HEK293T (cell line): ENCODE measurements at places on chromosomes 1 and 21.
A peak's percentile ranks its signal among the peaks of the same experiment; 100 is the strongest.

GRCh38 chr1:156689953-156690674, 12.9 kb upstream of the NES start:
- no peak for DNase-seq

- DNase-seq = no peak
Measured at GRCh38 chr1:217521317-217521716, 109.6 kb downstream of the GPATCH2 start.

GRCh38 chr1:221743416-221744208, 1.7 kb upstream of the DUSP10 start:
- DNase-seq = no peak

DNA sequence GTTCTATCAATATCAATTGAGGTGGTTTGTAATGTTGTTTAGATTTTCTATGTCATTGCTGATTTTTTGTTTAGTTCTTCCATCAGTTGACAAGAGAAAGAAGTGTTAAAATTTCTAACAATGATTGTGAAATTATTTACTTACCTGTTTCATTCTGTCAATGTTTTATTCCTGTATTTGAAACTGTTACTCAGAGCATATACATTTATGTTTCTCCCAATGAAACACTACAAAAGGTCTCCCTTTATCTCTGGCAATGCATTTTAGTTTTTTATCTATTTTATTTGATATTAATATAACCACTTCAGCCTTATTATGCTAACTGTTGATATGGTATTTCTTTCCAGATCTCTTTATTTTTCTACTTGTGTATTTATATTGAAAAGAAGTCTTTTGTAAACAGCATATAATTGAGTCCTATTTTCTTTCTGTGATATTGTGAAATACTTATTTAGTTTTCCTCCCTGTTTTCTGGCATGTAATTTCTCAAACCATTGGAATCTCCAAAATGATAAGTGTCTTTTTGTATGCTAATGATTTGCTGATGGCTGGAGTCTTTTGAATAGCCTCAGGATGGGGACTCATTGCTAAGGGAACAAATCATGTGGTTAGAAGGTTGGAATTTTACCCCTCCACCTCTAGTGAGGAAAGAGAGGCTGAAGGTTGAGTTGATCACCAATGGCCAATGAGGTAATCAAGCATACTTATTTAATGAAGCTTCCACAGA, 122.0 kb downstream of the ADSS2 start:
- no peak for DNase-seq

- DNase-seq = no peak
Measured at GRCh38 chr1:108595507-108595906, 35.6 kb downstream of the EEIG2 start.

- no peak for DNase-seq
Measured at GRCh38 chr21:45361033-45361997, 43.6 kb upstream of the COL18A1 start.

GRCh38 chr1:55993646-55994318, 585.6 kb downstream of the PLPP3 start:
- no peak for DNase-seq

DNA sequence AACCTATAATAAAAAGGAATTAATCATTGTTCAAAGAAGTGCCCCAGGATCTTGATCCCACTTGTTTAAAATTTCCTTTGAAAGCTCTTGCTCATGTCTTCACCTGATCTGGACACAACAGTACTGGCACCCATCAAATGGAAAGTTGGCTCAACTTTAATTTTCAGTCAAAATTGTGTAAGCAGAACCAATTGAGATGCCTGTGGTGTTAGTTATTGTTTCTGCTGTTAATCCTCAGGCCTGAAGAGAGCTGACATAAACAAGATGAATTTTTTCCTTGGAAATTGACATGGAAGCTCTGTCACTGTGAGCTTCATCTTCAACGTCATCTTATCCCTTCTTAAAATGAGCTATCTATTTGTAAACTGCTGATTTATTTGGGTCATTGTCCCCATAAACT, 88.3 kb upstream of the TNFSF4 start:
- DNase-seq = no peak

GRCh38 chr1:191368891-191369654, 789.2 kb upstream of the RGS18 start:
- no peak for DNase-seq

DNA sequence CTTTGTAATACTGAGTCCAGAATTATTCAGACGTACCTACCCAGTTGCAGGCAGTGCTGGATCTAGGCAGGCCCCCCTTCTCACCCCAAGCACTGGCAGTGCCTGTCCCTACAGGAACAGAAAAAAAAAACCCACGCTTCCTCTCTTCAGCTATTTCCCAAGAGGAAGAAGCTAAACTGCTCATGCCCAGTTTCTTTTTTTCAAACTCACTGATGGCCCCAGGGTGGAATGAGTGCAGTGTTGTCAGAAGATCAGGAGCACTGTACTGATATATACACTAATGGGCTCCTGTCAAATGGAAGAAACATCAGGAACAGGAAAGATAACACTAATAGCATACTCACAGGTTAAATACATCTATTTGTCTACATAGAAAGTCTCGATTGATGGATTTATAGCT, 28.2 kb upstream of the DOCK7 start:
- no peak for DNase-seq

GRCh38 chr1:62809788-62810187, 25.9 kb downstream of the ATG4C start:
- no peak for DNase-seq

DNA sequence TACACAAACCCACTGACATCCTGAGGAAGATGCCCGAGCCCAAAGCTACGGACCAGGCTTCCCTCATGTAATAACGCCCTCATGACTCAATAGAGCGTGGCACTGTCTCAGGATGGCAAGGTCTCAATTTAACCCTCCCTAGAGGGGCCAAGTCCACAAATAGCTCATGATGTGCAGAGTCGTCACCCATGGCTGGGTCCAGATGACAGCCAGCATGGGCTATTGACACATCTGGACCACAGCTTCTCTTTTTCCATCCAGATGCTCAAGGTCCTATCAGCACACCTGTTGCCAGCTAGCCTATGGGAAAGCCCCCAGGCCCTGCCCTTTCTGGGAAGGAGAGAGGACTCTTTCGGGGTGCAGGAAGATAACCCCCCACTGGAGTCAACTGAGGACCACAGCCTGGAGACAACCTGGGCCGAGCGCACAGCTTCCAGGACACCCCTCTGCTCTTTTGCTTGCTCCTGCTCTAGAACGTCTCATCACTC, 2.8 kb downstream of the LAPTM5 start:
- no peak for DNase-seq

DNA sequence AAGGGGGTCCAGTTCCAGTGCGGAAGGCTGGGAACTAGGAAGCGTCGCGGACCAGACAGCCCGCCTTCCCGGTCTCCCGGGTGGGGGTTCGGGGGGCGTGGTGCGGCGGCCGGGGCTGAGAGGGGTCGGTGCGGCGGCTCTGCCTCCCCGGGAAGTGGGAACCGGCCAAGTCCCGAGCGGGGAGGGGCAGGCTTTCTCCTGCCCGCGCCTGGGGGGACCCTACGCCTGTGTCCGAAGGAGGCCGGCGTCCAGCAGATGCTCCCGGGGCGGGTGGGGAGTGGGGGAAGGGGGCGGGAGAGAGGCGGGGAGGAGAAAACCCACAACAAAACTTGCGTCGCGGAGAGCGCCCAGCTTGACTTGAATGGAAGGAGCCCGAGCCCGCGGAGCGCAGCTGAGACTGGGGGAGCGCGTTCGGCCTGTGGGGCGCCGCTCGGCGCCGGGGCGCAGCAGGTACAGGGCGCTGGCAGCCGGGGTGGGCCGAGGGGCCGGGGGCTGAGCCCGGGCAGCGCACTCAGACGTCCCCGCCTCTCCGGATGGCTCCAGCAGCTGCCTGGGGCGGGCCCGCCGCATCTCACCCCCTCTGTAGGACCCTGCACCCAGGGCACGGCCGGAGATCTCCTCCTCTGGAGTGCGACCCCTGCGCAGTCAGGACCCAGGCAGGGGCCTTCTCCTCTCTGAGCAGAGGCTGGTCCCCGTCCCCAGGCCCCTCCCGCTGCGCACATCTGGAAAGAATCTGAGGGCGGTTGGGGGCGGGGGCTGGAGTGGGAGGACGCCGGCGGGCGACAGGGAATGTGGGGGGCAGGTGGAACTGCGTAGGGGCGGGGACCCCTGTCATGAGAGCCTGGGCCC, at the start of gene PODN:
Gene PODN, plus strand, starts transcription at position 355 of the 849 bp plus-strand sequence. CDS start 7,643 bp downstream, outside the sequence.
- no peak for DNase-seq

GRCh38 chr1:223726380-223727001, 14.2 kb downstream of the CAPN2 start:
- no peak for DNase-seq

GRCh38 chr1:17686258-17686657, 68.9 kb upstream of the ACTL8 start:
- DNase-seq = no peak

DNA sequence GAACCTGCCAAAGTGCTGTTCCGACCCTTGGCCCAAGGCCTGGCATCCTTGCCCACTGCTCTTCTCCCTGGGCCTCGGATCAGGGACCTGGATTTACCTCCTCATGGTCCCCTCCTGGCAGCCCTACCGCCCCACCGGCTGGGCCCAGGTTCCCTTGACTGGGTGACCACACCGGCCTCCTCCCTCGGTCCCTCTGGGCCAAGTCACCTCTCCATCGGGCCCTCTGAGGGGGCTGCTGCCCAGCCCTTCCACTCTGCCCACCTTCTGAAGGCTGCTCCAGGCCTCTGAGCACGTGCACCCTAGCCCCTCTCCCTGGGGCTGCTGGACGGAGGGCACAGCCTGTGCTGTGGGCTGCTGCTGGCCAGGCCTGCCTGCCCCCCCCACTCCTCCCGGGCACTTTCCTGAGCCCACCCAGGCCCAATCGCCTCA, 9.3 kb upstream of the MMEL1 start:
- no peak for DNase-seq

DNA sequence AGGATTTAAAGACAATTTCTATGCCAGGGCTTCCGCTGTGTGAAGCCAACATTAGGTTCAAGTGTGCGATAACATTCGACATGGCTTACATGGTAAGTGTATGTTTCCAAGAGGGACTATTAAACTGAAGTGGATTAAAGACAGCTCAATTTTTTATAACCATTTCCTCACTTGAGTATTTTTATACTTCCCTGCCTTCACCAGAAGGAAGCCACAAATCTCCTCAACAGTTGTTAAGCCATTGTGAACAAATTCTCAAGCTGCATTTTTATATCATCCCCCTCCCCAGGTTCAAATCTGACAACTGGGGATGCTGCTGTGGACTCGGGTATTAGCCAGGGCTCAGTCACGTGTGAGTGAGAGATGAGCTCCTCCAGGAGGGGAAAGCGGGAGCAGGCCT, 116.3 kb downstream of the RHOU start:
- no peak for DNase-seq

GRCh38 chr1:8976896-8977450, 31.3 kb downstream of the CA6 start:
- no peak for DNase-seq

DNA sequence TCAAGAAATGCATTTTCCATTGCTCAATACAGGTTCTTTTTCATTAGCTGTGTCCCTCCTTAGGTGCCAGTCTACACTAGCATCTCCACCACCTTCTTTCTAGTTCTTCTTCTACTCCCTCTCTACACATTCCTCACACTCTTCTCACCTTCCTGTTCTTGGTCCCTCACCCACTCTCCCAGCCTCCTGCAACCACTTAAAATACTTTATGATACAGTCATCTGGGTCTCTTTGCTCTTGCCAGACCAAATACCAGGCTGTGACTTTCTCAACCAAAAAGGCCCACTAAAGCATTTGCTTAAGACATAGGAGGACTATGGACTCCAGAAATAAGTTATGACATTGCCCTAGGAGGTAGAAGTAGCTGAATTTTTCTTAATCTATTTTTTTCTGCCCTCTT, 35.1 kb downstream of the PIGM start:
- no peak for DNase-seq

- DNase-seq = no peak
Measured at GRCh38 chr1:115854005-115854404, 13.1 kb upstream of the NHLH2 start.

DNA sequence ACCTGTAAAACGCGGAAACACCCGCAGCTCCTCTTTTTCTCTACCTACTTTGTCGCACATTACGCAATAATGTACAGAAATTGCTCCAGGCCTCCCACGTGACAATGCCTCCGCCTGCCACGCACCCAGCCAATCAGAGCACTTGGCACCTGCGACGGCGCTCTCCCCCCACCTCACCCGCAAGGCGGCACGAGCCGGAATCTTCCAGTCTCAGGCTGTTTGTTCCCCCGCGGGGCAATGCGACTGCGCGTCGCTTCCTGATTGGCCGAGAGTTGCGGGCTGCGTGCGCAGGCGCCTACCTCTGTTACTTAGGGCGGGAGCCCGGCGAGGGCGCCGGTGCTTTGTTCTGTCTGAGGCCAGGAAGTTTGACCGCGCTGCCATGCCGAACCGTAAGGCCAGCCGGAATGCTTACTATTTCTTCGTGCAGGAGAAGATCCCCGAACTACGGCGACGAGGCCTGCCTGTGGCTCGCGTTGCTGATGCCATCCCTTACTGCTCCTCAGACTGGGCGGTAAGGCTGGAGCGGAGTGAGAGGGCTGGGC, at the start of gene MAEL:
Gene MAEL, plus strand, starts transcription at position 307 of the 542 bp plus-strand sequence. Its CDS starts 73 bp downstream, at position 380.
- DNase-seq = no peak

- DNase-seq = peak; percentile 39
Measured at GRCh38 chr1:14571810-14572767, 26.4 kb upstream of the KAZN start.

DNA sequence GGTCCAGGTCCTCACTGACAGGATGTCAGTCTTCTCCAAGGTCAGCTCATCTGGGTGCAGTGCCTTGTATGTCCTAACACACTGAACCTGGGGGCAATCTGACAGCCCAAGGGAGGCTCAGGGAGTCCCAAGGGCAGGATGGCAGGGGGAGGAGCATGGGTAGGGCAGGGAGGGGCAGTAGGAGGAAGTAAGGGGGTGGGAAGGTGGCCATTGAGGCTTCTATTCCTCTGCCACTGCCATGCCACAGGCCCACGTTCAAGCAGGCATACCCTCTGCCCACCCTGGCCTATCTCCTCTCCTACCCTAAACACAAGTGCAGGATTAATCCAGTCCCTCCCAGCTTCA, 13.3 kb downstream of the ARHGEF19 start:
- DNase-seq = no peak

GRCh38 chr1:32611859-32612188, 38.5 kb downstream of the ZBTB8OS start:
- DNase-seq = no peak

DNA sequence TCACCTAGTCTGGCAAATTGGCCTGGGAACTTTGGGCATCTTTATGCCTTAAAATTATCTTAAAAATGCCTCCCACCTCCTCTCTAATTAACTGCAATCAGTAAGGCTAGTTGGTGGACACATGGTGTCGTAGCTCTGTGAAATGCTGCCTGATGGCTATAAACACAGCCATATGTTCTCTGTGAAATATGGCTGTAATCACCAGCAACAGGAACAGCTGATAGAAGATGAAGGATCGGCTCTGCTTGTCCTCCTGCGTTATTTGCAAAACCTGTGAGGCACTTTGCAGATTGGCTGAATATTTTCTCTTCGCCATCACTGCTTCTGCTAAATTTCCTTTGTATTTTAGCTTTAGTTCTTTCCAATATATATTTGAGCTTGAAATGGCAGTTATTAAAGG, 419.6 kb downstream of the RWDD3 start:
- DNase-seq = no peak

DNA sequence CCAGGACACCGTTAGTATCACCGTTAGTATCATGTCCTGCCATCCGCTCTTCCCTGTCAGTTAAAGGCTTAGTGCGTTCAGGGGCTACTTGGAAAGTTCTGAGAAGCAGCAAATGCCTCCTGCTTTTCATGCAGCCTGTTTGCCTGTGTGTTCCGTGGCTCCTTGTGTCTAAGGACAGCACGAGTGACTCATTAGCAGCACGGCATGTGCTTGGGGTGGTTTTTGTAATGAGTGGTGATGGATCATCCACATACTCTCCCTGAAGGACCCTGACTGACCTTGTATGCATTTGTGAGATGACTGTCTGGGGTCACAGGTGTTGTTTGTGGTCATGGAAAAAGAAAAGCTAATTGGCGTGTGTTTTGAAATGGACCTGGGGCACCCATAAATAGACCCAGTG, 221.9 kb downstream of the PBX1 start:
- DNase-seq = no peak
